ENCODE measurements at places on chromosomes 12 and 14.

- no peak for DNase-seq
Measured at GRCh38 chr12:132783917-132784531, 22.4 kb upstream of the ANKLE2 start.

DNA sequence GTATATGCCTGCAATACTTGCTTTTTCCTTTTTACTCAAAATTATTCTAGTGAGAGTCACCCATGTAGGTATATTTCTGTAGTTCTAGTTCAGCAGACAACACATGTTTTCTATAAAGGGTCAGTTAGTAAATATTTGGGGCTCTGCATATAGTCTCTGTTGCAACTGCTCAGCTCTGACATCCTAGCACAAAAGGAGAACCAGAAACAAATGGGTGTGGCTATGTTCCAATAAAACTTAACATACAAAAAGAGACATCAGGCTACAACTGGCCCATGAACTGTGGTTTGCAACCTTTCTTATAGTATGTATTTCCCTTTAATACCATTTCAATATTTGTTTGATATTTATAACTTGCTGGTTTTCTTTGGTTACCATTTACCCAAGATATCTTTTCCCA, 11.9 kb downstream of the NT5DC3 start:
- DNase-seq: no peak

- DNase-seq: peak; percentile 88
Measured at GRCh38 chr12:4648501-4649357, at the start of the genes AKAP3 and NDUFA9. Gene AKAP3, minus strand, starts transcription at chr12:4649051. Its CDS starts 10,855 bp downstream, at chr12:4638196. Gene NDUFA9, plus strand, starts transcription at chr12:4649114. Its CDS starts 13 bp downstream, at chr12:4649127.

DNA sequence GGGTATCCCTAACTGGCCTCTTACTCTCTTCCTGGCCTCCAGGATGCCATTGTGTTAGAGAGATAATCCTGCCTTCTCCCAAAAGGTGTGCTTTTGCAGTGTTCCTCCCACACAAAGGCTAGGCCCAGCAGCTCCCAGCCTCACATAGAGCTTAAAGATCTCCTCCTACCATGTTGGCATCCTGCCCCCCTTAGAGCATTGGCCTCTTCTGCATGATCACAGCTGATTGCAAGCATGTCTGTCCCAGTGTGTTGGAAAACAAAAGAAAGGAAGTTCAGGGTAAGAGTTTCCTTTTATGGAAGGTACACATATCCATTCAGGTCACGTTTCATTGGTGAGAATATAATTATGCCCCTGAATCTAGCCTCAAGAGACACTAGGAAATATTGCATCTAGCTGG, 405.4 kb downstream of the TMTC2 start:
- no peak for DNase-seq

- DNase-seq: no peak
Measured at GRCh38 chr14:52265253-52265652, 2.2 kb upstream of the PTGDR start.

DNA sequence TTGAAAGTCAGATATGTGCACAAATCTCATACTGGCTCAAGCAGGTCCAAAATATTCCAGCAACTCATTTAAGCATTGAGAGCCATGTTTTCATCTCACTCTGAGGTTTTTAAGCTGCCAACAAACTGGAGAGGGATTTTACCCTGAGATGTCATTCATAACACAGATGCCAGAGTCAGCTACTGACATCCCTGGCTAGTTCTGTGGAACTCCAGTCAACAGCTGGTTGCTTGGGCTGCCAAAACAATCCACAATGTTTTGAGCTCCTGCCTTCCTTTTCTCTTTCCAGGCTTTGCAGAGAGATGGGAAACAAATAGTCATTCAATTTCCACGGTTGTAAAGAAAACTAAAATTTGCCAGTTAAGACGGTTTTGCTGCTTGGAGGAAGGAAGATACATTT, 621.2 kb upstream of the FBXO33 start:
- no peak for DNase-seq

- no peak for DNase-seq
Measured at GRCh38 chr12:7712841-7713442, 1.7 kb downstream of the DPPA3 start.

- no peak for DNase-seq
Measured at GRCh38 chr14:54168489-54168888, 211.9 kb upstream of the BMP4 start.

GRCh38 chr12:57367121-57367520, 63.7 kb downstream of the R3HDM2 start:
- DNase-seq: no peak

DNA sequence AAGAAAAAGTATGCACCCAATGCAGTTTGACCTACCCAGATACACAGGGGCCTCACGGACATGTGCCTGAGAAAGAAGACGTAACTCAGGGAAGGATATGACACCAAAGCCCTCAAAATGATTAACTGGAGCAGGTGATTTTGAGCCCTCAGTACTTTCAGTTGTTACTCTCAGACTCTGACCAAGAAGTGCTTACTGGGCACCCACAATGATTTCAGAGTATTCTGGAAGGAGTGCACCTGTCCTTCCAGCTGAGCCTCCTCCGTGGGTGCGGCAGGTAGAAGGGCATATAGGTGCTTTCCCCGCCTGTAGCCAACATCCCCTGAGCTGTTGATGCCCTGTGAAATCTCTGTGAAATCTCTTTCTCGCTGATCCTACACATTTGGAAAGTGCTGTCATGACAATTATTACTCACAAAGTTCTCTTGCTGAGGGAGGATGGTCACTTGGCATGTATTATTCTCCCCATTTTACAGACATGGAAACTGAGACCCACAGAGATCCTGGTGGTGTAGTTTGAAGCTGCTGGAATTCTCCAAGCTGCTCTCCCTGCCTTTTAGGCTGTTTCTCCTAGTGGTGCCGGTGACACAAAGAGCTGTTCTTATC, 154.3 kb upstream of the CCND2 start:
- DNase-seq: no peak

GRCh38 chr14:55964091-55964490, 154.1 kb upstream of the PELI2 start:
- no peak for DNase-seq

GRCh38 chr12:111444925-111445725, 39.4 kb downstream of the SH2B3 start:
- no peak for DNase-seq

DNA sequence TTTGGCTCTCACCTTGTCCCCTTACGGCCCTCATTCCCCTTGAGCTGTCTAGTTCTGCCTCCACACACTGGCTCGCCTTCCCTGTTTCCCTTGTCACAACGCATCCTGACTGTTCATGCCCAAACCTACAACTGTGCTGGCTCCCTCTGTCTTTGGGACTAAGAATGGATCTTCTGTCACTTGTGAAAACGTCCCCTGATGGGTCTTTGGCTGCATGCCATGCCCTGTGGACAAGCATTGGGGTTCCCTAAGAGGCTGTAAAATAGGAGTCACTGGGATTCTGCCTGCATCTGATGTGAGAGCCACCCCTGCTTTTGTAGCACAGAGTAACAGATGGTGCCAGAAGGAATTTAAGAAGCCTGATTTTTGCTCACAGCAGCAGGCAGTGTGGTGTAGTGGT, 285.3 kb upstream of the CRY1 start:
- no peak for DNase-seq
